Panc1 (cell line): ENCODE measurements at places on chromosomes 5 and 9.

GRCh38 chr5:140131967-140132409 lies 6.3 kb downstream of the IGIP start:
- H3K27me3 ChIP-seq, result no peaks in the 10 kb centered on the region
- no peaks in the 10 kb centered on the region; the same call in 1 of the 2 replicates for H3K36me3 ChIP-seq
- no peak overlapping the region for H3K4me3 ChIP-seq
- peaks cover 13% of the 10 kb centered on the region for H3K4me1 ChIP-seq
- H3K27ac ChIP-seq, result no peak overlapping the region
- no peak for DNase-seq

DNA sequence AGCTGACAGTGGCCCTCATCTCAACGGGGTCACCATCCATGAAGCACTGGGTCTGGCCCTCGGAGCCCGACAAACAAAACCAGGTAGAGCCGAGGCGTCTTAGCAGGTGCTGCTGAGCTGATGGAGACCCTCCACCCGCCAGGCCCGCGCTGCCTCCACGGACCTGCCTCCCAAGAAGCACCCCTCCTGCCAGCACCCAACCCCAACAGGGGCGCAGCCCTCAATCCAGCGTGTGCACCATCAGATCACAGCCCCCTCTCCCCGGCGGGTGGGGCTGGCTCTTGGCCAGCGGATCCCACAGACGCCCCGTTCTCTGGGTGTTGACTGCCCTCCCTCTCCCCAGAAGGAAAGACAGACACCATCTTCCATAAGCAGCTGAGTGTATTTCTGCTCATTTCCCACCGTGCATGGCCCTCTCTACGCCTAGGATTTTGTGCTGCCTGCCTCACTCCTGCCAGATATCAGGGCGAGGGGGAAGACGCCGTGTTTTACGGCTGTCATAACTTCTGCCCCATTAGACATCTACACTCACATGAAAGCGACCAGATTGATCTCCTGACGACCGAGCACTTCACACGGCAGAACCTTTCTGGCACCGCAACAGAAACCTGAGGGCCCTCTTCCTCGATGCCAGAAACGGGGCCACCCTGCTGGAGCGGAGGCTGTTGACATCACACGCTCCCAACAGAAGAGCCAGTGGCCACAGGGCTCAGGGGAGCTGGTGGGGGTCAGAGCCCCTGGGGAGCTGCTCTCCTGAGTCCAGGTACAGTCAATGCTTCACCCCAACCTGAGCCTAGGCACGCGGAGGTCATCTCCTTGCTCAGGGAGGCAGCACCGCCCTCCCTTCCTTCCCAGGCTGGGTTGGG lies 12.4 kb downstream of the NACC2 start:
- H3K36me3 ChIP-seq, result no peaks in the 10 kb centered on the region
- DNase-seq, result no peak
- H3K4me3 ChIP-seq, result no peak overlapping the region
- peaks cover 66% of the 10 kb centered on the region for H3K4me1 ChIP-seq
- no peaks in the 10 kb centered on the region for H3K27me3 ChIP-seq
- H3K27ac ChIP-seq, result no peak overlapping the region

DNA sequence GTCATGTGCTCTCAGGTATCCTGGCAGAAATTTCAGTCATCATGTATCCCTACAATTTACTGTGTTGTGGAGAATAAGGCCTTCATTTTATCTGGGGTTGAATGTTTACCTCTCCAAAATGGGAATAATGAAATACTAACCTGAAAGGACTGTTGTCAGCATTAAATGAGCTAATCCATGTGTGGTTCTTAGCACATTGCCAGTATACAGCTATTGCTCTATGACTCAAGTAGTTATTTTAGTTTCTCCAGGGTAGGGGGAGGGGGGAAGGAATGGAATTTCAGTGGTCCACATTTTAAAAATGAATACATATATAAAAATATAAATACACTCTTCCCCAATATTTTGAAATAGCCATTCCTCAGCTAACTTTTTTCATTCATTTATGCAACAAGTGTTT lies 3.5 kb downstream of the PAM start:
- H3K4me3 ChIP-seq, result no peak overlapping the region
- DNase-seq, result no peak
- H3K27ac ChIP-seq, result no peak overlapping the region
- peaks cover 5% of the 10 kb centered on the region; the same call in 1 of the 2 replicates for H3K36me3 ChIP-seq
- no peaks in the 10 kb centered on the region for H3K27me3 ChIP-seq

GRCh38 chr5:33877449-33877848 lies 14.3 kb downstream of the ADAMTS12 start:
- no peak for DNase-seq
- no peaks in the 10 kb centered on the region for H3K4me1 ChIP-seq
- H3K27ac ChIP-seq, result no peak overlapping the region

DNA sequence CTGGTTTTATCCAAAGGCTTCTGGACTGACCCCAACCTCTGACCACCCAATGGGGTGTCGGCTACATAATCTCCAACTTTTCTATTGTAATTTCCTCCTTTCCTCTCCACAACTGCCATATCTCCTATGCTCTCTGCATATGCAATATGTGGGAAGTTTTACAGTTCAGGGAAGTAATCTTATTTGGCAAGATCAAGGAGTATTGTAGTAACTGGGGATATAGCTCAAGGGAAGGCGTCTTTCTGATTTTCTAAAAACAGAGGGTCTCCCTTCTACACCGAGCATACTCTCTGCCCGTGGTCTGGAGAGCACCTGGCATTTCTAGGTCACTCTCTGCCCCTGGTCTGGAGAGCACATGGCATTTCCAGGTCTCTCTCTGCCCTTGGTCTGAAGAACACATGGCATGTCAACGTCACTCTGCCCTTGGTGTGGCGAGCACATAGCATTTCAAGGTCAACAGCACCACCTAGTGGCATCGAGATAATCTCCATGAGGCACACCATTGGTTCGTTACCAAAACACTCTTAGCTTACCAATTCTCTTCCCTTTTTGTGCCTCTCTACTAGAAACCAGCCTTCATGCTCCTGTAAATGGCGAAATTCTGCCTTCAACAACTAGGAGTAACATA lies 616.4 kb upstream of the NUDT12 start:
- no peaks in the 10 kb centered on the region for H3K27me3 ChIP-seq
- DNase-seq, result peak; percentile 51
- H3K4me3 ChIP-seq, result no peak overlapping the region
- no peak overlapping the region; the same call in 1 of the 2 replicates for H3K27ac ChIP-seq
- H3K4me1 ChIP-seq, result no peaks in the 10 kb centered on the region
- no peaks in the 10 kb centered on the region for H3K36me3 ChIP-seq

DNA sequence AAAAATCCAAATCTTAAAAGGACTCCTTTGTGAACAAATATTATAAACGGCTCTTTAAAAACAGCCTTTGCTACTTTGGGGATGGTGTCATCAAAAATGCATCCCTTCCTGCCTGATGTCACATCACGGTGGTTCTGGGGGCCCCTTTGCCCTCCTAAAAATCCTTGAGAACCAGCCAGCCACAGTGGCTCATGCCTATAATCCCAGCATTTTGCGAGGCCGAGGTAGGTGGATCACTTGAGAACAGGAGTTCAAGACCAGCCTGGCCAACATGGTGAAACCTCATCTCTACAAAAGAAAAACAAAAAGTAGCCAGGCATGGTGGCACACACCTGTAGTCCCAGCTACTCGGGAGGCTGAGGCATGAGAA lies 43.9 kb downstream of the FNBP1 start:
- H3K36me3 ChIP-seq, result no peaks in the 10 kb centered on the region; the same call in 1 of the 2 replicates
- H3K4me1 ChIP-seq, result peaks cover 12% of the 10 kb centered on the region; the same call in 1 of the 2 replicates
- H3K4me3 ChIP-seq, result no peak overlapping the region

- H3K36me3 ChIP-seq, result no peaks in the 10 kb centered on the region
- no peak for DNase-seq
- no peaks in the 10 kb centered on the region for H3K27me3 ChIP-seq
- no peak overlapping the region for H3K4me3 ChIP-seq
Measured at GRCh38 chr5:4561403-4561802, 578.7 kb upstream of the ADAMTS16 start.

DNA sequence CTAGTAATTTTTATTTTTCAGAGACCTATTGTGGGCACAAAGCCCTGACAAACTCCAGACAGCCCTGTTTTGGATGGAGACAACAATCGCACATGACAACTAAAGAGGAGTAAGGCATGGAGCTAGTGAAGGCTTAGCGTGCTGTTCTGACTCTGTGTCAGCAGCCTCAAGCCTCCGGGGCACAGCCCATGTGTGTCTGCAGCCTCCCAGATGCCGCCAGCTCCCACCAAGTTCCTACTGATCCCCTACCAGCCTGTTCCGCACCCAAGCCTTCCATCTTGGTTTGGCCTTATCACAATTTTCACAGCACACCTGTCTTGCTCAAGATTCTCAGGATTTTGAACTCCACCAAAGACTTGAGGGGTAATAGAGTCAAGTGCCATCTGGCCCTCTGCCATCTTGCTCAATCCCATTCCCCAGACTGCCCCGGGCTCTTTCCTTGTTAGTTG lies 70.3 kb upstream of the SH3PXD2B start:
- H3K4me1 ChIP-seq, result no peaks in the 10 kb centered on the region
- H3K4me3 ChIP-seq, result no peak overlapping the region
- H3K36me3 ChIP-seq, result no peaks in the 10 kb centered on the region
- no peaks in the 10 kb centered on the region; the same call in 1 of the 2 replicates for H3K27me3 ChIP-seq
- H3K27ac ChIP-seq, result no peak overlapping the region

- no peak overlapping the region for H3K27ac ChIP-seq
- H3K4me1 ChIP-seq, result no peaks in the 10 kb centered on the region
- no peak overlapping the region for H3K4me3 ChIP-seq
- H3K27me3 ChIP-seq, result no peaks in the 10 kb centered on the region
- no peak for DNase-seq
- peaks cover 5% of the 10 kb centered on the region for H3K36me3 ChIP-seq
Measured at GRCh38 chr5:643811-644271, 31.7 kb downstream of the CEP72 start.

- H3K27me3 ChIP-seq, result no peaks in the 10 kb centered on the region
- no peak overlapping the region for H3K27ac ChIP-seq
- no peaks in the 10 kb centered on the region for H3K36me3 ChIP-seq
- no peak for DNase-seq
- H3K4me1 ChIP-seq, result no peaks in the 10 kb centered on the region
Measured at GRCh38 chr5:145791866-145792265, 43.3 kb downstream of the PRELID2 start.

DNA sequence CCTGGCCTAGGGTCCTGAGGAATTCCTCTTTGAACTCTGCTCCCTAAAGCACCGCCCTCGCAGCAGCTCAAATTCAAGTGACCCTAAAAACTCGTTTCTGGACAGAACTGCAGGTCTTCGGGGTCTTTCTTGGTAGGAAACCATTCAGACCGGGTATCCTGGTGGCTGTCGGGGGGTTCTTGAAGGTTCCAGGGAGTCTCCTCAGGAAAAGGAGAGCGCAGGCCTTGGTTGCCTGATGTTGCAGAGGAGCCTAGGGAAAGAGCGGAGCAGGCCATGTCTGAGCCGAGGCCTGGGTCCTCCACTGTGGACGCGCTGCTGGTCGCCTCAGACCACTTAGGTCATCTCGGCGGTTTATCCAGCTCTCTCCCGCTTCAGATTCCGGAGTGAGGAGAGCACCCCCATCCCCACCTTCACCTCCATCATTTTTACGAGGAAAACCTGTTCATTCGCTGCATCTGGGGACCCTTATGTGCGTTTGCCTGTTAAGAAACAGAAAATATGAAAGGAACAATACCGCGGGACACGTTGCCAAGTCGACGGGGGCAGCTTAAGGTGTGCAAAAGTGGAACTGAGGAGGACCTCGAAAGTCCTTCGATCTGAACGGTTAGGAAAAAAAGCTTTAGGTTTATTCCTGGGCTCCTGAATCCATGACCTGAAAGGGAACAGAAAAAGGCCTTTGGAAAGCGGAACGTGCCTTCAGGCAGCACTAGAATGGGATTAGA lies 299.4 kb downstream of the PARP8 start:
- peaks cover 34% of the 10 kb centered on the region for H3K27me3 ChIP-seq
- H3K4me1 ChIP-seq, result peaks cover 11% of the 10 kb centered on the region; the same call in 1 of the 2 replicates
- H3K36me3 ChIP-seq, result no peaks in the 10 kb centered on the region

- no peak overlapping the region for H3K27ac ChIP-seq
- no peaks in the 10 kb centered on the region for H3K36me3 ChIP-seq
- no peak for DNase-seq
- H3K4me1 ChIP-seq, result no peaks in the 10 kb centered on the region
- no peak overlapping the region for H3K4me3 ChIP-seq
- no peaks in the 10 kb centered on the region for H3K27me3 ChIP-seq
Measured at GRCh38 chr9:83234541-83234940, 171.6 kb upstream of the RASEF start.

DNA sequence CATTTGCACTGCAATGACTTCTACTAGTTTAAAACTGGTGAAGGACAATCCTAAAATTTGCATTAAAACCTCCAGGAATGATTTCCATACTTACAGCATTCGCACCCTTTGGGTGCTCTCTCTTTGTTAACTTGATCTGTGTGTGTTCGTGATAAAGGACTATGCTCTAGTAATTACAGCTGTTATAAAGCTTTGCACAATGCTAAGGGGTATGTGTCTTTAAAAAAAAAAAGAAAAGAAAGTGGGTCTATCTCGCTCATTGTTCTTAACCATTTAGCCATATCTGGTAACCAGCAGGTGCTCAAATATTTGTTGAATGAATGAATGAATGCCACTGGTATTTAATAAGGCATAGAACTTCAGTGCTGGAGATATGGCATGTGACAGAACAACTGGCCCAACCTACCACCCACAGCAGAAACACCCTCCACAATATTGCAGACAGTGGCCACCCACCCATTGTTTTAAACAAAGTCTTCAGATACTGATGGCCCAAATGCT lies 8.7 kb downstream of the TRIM36 start:
- H3K4me3 ChIP-seq, result no peak overlapping the region
- H3K4me1 ChIP-seq, result no peaks in the 10 kb centered on the region
- H3K27me3 ChIP-seq, result no peaks in the 10 kb centered on the region; the same call in 1 of the 2 replicates
- no peak overlapping the region for H3K27ac ChIP-seq
- no peaks in the 10 kb centered on the region for H3K36me3 ChIP-seq

DNA sequence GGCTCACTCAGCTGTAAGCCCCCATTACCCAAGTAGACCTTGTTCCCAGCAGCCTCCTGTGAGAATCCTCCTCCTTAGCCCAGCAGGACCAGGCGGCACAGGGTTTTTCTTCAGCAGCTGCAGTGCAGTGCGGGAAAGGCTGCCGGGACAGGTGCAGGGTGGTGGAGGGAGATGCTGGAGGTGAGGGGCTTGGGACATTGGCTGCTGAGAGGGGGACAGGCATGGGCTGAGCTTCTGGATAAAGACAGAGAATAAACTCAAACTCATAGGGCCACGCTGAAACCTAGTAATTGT lies 174.7 kb downstream of the CACNA1B start:
- H3K4me3 ChIP-seq, result no peak overlapping the region
- H3K27me3 ChIP-seq, result no peaks in the 10 kb centered on the region
- no peak overlapping the region for H3K27ac ChIP-seq
- H3K4me1 ChIP-seq, result no peaks in the 10 kb centered on the region
- H3K36me3 ChIP-seq, result no peaks in the 10 kb centered on the region
- DNase-seq, result no peak

DNA sequence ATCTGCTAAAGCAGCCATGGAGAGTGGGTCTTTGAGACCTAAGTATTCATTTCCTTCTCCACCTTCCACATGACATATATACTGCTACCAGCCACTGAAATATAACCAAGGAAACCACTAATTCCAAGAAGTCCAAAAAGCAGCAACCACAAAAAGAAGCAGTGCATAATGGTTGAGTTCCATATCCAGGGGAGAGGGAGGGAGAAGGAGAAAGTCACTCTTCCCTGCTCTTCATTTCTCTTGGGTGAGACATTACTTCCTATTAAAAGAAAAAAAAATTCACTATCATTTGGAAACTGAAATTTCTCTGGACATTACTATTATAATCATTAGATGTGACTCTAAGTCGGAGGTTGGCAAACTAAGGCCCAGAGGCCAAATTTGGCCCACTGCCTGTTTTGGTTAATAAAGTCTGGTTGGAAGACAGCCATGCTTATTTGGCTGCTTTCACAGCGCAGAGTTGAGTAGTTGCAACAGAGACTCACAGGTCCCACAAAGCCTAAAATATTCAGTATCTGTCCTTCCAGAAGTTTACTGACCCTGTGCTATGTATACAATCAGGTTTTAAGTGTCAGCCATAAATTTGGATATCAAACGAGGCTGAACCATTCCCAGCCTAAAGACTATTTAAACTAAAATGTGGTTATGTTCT lies 168.6 kb downstream of the MPDZ start:
- H3K4me3 ChIP-seq, result no peak overlapping the region
- H3K27me3 ChIP-seq, result no peaks in the 10 kb centered on the region
- no peak for DNase-seq
- H3K27ac ChIP-seq, result no peak overlapping the region
- H3K36me3 ChIP-seq, result no peaks in the 10 kb centered on the region; the same call in 1 of the 2 replicates
